ENCODE measurements at places on chromosomes 12 and 14.

- DNase-seq: no peak
Observed at GRCh38 chr14:90513161-90514014, 116.6 kb downstream of the CALM1 start.

- DNase-seq: no peak
Observed at GRCh38 chr14:26773906-26774593, 176.2 kb upstream of the NOVA1 start.

- no peak for DNase-seq
Observed at GRCh38 chr12:111193496-111193895, 175.4 kb downstream of the PHETA1 start.

GRCh38 chr14:91400696-91401095 is 16.9 kb downstream of the CCDC88C start:
- DNase-seq: no peak

DNA sequence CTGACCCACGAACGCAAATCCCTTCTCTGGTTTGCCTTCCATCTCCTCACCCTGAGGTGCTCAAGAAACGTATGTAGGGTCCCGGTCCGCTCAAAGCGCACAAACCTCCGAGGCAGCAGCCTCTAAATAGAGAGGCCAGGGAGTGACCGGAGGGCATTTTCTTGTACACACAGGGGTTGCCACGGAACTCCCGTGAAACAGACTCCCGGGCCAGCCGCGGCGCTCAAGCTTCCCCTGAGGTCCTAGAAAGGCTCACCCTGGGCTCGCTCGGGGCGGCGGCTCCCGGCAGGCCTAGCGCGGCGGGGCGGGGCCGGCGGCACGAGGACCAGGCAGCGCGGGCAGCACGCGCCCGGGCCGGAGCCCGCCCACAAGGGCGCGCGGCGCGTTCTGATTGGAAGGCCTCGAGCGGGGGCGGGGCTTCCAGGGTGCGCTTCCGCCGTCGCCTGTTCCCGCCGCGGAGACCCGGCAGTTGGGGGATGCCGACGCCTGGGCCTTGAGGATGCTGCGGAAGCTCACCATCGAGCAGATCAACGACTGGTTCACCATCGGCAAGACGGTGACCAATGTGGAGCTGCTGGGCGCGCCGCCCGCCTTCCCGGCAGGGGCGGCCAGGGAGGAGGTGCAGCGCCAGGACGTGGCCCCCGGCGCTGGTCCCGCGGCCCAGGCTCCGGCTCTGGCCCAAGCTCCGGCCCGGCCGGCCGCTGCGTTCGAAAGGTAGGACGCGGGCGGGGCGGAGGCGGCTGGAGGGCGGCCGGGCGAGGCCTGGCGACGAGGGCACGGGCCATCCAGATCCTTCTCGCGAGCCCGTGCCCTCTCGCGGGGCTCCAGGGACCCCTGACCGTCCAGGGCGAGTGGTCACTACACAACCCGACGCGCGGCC is at the start of gene TDRD9:
TSS of gene TDRD9 (plus strand) at position 446 of the 880 bp plus-strand sequence. CDS start at position 500, 54 bp downstream.
- no peak for DNase-seq

GRCh38 chr14:92224358-92224954 is 98.5 kb upstream of the SLC24A4 start:
- no peak for DNase-seq

GRCh38 chr12:116492703-116493324 is 66.4 kb upstream of the MAP1LC3B2 start:
- peak; percentile 56 for DNase-seq

DNA sequence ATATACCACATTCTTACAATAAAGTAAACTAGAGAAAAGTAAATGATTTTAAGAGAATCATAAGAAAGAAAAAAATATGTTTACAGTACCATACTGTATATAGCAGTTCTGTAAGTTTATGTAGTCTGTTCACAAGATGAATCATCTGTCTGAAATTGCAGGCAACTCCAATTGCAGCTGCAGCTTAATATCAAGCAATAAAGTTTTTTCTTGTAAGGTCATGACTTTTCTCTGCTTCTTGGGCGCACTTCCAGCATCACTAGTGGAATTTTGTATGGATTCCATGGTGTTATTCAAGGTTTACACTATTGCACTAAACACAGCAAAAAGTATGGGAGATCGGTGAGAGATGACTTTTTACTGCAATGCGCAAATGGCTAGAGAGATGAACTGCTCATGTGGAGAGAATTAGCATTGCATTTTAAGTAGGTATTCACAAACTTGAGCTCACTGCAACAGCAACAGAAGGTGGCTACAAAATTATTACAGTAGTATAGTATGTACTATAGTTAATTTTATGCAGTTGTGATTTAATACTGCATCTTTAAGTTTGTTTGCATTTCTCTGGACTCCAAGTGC is 445.4 kb upstream of the OR4E1 start:
- no peak for DNase-seq

DNA sequence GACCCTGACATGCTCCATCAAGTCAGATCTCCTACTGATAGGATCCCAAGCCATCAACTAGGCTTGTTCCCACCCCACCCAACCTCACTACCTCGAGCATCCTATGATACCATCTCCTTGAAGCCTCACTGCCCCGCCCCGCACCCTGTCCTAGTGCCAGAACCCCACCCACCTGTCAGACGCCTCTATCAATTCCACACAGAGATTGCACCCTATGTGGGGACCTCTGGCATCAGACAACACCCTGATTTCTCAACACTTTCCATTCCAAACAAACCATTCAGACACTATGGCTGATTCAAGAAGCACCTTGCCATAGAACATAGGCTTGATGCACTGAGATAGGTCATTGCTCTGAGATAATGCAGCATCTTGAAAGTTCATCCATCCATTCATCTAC is 3.1 kb upstream of the GLTP start:
- DNase-seq: no peak

GRCh38 chr12:54393207-54393609 is 8.7 kb upstream of the ZNF385A start:
- DNase-seq: no peak

DNA sequence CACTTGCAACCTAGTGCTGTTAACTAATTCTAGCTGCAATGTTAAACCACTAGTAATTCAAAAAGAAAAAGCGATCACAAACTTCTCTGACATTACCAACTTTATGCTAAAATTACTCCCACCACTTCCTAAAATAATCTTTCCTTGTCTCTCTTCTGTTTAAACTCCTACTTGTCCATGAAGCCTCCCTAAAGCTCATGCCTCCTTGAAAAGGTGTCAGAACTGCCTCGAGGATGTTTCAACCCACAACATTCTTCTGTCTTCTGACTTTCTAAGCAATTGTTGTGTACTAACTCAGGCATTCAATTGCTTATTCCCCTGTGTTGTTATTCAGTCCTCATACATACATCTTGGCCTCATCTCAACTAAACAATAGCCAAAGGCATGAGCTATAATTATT is 5.9 kb downstream of the GNPTAB start:
- no peak for DNase-seq

GRCh38 chr12:13941258-13942249 is 39.8 kb downstream of the GRIN2B start:
- peak; percentile 34 for DNase-seq

- peak; percentile 85 for DNase-seq
Observed at GRCh38 chr14:104795781-104796686, 486 bp upstream of the AKT1 start.

DNA sequence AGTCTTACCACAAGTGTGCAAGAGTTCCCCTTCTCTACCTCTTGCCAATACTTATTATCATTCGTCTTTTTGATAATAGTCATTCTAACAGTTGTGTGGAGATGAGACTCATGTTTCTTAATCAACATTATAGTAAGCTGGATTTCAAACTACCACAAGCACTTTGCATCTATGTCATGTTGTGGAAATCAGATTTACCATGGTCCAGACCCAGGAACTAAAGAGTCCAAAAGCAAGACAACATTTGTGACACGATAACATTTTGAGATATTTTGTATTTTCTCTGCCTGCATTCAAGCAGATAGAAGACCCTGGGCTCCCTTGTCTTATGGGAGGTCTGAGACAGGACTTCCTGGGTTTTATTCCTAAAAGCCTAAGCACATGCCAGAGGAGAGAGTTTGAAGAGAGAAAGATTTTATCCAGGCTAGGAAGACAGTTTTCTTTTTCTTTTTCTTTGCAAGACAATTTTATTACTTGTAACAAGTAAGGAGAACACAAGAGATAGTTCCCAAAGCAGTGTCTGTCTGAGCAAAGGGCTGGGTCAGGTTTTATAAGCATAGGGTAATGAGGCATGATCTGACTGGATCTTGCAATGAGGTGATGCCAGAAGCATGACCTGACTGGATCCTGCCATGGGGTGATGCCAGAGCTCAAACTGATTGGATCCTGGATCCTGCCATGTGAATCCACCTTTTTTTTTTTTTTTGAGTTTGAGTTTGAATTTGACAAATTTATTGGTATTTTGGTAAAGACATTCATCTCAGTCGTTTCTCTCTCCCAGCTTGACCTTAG is 180.5 kb upstream of the HMGA2 start:
- no peak for DNase-seq

DNA sequence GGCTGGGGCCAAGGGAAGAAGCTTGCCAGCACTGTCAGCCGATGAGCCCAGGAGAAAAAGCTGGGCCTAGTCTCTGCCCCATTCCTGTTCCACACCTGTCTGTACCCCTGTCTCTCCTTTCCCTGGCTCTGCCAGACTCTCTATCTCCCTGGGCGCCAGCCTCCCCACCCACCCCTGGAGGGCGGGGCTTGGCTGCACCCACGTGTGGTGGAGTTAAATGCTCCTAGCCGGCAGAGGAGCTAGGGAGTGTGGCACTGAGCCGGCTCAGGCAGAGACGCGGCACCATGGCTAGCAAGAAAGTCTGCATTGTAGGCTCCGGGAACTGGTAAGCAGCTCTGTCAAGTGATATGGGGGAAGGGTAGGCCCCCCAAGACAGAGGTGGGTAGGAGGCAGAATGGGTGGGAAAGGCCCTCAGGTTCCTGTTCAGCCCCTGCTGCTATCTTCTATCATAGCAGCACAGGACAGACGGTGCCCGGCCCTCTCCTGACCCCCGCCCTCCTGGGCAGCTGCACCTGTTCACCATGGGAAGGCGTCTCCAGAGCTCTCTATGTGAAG is at the start of gene GPD1:
TSS of gene GPD1 (plus strand) at position 242 of the 555 bp plus-strand sequence. CDS start at position 285, 43 bp downstream.
- DNase-seq: peak; percentile 49

GRCh38 chr12:113462117-113462774 is 9.4 kb downstream of the LHX5 start:
- DNase-seq: peak; percentile 82

DNA sequence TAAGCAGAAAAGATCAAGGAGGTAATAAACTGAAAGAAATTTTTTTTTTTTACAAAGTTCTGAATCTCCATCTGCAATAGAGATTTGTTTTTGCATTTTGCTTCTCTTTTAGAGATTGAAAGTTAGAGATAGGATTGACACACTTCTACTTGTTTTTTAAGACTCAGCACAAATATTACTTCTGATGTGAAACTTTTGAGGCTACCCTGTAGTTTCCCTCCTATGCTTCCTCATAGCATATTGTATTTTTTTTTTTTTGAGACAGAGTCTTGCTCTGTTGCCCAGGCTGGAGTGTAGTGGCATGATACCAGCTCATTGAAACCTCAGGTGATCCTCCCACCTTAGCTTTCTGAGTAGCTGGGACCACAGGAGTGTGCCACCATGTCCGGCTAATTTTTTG is 32.1 kb upstream of the SGPP1 start:
- DNase-seq: no peak

- DNase-seq: no peak
Observed at GRCh38 chr14:39417014-39417413, 15.2 kb downstream of the FBXO33 start.

GRCh38 chr12:129941618-129942017 is 37.8 kb upstream of the TMEM132D start:
- no peak for DNase-seq

DNA sequence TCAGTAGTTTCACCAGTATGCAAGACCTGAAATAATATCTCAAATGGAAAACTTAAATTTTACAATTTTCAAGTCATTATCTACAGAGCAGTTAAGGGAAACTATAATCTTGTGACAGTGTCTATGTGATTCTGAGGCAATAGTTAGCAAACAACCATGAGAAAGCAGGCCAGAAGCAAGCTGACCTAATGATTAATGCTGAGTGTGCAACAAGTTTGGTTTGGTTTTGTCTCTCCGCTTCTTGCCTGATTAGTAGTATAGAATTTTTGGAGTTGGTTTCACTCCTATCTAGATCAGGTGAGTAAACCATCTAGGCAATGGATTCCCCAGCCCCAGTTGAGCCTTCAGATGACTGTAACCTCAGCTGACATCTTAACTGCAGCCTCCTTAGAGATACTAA is 212.9 kb upstream of the NAV3 start:
- no peak for DNase-seq

DNA sequence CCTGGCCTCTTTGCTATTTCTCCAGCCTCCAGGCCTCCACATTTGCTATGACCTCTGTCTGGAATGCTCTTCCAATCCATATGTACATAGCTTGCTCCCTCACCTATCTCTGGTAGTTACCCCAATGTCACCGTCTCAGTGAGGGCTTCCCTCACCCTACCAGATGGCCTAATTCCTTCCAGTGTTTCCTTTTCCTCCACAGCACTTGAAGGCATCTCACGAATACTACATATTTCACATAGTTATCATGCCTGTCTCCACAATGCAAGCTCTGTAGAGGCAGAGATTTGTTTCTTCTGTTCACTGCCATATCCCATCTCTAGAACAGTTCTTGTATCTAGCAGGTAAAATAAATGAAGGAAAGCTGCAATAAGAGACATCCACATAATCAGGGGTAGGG is 21.3 kb upstream of the HSP90B1 start:
- DNase-seq: no peak

DNA sequence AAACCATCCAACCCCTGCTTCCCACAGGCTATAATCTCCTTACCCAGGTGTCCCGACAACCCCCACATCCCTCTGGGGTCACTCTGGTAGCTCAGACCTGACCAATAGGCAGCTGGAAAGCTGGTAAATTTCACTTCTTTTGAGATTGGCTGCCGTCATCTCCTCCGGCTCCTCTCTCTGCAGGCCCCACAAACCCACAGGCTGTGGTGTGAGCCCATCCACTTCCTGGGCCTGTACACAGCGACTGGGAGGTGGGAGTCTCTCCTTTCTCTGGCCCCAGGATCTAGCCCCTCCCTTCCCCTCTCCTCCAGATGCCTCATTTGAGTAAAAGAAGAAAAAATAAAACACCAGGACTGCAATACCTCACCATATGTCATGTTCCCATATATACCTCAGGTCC is 709 bp downstream of the INHBC start:
- no peak for DNase-seq

DNA sequence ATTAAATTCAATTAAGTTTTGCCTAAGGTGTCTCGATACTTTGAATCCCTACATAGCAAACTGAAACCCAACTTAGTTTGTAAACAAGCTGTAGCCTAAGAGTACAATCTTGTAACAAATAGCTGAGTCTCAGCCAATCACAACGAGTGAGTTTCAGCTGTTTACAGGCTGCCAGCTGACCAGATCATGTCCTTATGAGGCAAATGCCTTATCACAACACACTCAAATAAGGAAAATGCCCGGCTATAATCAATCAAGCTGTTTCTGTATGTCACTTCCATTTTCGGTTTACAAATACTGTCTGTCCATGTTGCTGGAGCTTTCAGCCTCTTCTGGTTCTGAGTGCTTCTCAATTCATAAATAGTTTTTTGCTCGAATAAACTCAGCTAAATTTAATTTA is 943.8 kb downstream of the SLC16A7 start:
- DNase-seq: no peak
